ENCODE measurements at places on chromosomes 7 and 10.

GRCh38 chr10:50582046-50582445, 41.7 kb downstream of the SGMS1 start:
- no peak for DNase-seq

DNA sequence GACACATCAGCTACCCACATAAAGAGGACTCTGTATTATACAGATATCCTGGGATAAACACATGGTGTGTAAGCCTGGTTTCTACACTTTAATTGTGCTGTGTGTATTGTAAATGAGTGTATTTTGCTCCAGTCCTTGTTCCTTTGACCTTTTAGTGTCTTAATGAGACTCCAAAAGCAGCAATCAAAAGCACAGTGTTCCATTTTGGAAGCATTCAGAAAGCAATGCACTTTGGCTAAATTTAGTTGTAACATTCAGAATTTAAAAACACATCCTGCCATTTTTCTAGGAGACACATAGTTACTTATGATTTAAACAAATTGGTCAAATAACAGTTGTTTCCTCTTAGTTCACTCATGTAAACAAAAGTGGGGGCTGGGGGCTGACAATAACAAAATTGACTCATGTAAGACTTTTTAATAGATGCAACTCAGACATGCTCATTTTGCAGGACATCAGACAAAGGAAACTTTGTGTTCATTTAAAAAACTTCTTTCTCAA, 122.2 kb downstream of the GPR37 start:
- DNase-seq, result no peak

- DNase-seq, result no peak
These were observed 41.7 kb downstream of the DENND11 start for GRCh38 chr7:141660259-141660658.

DNA sequence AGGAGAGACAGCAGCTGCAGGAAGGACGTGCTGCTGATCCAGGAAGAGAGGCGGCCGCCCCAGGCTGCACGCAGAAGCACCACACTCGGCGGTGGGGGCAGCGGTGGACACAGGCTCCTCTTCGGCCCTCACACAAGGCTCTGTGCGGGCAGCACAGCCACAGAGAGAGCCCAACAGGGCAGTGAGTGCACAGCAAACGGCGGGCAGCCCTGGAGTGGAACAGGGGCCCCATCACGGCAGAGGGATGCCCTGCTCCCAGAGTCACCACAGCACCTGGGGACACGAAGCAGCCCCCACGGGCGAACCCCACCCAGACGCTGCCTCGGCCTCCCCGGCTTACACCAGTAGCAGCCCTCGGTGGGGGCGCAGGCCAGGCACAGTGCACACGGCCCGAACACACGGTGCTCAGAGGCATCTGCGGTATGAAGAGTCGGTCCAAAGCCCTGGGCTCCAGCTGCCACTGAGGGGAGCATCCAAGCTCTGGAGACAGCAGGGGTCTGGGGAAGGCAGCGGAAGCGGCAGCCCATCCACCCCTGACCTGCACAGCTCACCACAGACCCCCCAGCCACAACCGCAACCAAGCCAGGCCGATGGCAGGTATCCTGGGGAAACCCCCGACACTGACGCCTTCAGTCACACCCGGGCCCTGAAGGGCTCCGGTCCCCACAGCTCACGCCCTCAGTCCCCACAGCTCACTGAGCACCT, 16.8 kb downstream of the NUDT1 start:
- DNase-seq, result no peak

DNA sequence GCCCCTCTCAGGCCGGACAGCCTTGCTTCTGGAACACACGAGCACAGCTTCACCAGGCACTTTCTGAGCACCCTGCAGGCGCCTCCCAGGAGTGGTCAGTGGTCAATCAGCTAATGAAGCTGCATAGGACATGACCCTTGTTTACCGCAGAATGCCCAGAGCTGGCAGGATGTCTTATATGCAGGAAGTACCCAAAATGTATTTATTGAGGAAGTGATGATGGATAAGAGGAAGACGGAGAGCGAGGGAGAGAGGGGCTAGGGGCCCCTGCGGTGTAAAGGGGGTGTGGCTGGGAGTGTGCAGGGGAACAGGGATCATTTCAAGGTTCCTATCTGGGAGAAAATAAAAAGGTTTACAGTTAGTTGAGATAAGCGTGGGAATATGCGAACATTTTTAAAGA, 3.3 kb downstream of the CYP2E1 start:
- no peak for DNase-seq

DNA sequence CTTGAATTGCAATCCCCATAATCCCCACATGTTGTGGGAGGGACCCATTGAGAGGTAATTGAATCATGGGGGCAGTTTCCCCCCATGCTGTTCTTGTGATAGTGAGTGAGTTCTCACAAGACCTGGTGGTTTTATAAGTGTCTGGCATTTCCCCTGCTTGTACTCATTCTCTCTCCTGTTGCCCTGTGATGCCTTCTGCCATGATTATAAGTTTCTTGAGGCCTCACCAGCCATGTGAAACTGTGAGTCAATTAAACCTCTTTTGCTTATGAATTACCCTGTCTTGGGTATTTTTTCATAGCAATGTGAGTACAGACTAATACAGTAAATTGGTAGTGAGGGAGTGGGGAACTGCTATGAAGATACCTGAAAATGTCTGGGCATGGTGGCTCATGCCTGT, 65.0 kb downstream of the ANKRD7 start:
- DNase-seq, result no peak

- DNase-seq, result peak; percentile 49
These were observed 4.6 kb downstream of the HECW1 start for GRCh38 chr7:43117095-43117494.

GRCh38 chr10:34960983-34961382, 129.2 kb downstream of the CUL2 start:
- DNase-seq, result no peak

GRCh38 chr10:102523250-102524029, 19.7 kb downstream of the SUFU start:
- DNase-seq, result no peak

- DNase-seq, result no peak
These were observed 235.0 kb upstream of the PLPP4 start for GRCh38 chr10:120221873-120222485.

DNA sequence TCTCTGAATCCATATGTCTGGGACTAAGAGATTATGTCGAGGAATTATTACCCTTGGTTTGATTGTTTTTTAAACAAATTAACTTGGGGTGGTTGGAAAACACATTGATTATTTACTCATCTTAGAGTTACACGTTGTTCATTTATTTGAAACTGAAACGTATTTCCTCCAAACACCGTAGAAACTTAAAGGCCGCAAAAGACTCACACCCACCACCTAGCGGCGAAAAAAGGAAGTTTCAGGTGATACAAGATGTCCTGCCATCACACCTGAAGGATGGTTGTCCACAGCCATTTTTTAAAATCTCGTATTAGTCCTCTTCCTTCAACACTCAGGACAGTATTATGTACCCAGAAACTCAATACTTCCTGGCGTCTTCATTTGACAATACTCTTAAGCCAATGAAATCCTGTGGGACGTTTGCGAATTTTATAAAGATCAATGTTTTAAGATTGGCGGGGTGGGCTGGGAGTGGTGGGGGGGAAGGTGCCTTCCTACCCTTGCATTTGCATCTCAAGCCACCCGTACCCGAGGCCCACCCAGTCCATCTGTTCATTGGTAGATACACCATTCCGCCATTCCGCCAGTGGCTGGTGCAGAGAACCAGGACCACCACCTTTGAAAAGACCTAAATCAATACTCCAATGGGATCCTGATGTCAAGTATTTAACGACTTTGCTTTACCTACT, 1.4 kb upstream of the LCOR start:
- DNase-seq, result no peak

GRCh38 chr10:47334466-47335295, 12.4 kb downstream of the GDF2 start:
- no peak for DNase-seq

DNA sequence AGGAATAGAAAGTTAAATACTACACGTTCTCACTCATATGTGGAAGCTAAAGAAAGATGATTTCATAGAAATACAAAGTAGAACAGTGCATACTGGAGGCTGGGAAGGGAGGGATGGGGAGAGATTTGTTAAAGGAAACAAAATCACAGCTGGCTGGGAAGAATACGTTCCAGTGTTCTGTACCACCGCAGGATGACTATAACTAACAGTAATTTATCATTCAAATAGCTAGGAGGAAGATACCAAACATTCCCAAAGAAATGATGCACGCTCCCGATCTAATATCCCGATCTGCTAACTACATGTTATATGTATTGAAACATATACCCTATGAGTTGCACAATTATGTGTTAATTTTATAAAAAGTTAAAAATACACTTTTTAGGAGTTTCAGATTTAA, 162.3 kb downstream of the ZMYND11 start:
- no peak for DNase-seq

GRCh38 chr7:99833289-99833877, 5.6 kb downstream of the CYP3A43 start:
- DNase-seq, result no peak

DNA sequence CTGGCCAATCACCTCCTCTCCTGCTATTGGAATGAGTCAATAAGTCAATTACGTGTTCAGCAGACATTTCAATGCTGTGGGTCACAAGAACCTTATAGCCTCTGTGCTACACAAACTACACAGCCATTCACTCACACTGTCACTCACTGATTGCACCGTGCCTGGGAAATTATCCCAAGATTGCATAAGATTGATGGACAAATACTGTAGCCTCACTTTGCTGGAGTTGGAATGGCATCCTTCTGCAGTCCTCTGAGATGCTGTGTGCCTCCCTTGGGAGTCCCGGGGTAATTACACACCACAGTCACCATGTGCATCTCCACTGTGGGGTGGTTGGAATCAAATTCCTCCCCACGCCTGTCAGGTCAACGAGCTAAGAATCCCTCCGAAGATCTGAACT, 358.7 kb upstream of the MGMT start:
- DNase-seq, result no peak

GRCh38 chr10:36474456-36474855, 650.9 kb upstream of the ANKRD30A start:
- DNase-seq, result no peak

DNA sequence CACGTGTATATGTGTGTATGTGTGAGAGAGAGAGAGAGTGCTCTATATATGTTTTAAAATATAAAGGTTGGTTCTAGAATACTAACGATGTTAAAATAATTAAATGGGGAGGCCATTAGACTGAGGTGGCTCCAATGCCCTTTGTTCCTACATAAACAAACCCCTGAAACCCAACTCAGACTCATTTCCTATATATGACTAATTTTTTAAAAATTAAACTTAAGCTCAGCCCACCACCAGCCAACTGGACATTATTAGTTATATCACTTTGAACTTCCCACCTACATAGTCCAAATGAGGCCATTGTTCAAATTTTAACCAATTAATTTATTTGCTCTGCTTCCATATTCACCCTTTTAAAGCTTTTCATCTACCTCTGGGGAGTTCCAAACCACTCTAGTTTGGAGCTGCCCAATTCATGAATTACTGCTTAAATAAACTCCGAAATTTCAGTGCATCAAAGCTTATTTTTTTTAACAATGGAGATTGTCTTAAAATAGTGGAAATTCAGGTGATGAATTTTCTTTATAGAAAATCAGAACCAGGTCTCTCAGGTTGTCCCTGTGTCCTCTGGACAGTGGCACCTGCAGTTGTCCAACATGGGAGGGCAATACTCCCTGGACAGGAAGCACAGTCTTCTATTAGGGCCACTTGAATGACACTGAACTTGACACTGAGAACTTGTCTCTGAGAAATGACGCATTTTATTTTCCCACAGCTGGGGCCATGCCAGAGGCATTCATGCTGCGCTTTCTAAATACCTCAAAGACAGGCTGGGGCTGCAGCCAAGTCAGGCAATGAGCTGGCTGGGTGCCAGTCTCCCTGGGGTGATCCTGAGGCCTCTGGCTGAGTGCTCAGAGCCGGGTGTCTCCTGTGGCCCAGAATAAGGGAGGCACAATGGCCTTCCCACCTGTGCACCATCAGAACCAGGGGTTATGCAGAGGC, 109.5 kb upstream of the TMEM72 start:
- DNase-seq, result peak; percentile 86

DNA sequence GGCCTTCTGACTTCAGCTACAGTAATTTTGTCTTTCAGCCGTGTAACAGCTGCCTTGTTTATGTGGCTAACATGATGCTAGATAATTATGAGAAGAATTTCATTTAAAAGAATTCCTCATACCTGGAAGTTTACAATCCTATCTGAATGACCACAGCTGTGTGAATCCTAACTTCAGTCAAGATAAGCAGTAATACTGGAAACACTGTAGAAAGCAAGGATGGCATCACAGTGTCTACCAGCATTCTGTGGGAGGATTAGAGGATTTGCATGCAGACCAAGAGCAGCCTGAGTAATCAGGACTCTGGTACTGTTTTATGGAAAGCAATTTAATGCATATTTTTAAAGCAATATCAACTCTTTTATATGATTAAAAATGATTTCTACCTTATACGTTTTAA, 282.4 kb downstream of the EXOC4 start:
- no peak for DNase-seq

GRCh38 chr7:23372611-23373010, 73.5 kb downstream of the MALSU1 start:
- no peak for DNase-seq
